ENCODE measurements at places on chromosomes 5 and 9. TPM values are rescaled to one million over a fixed set of nuclear protein-coding genes. Genes with fewer than 3 reads are reported as not detected.

- DNase-seq = peak; percentile 99
Observed at GRCh38 chr5:134503088-134503936, 22.2 kb upstream of the JADE2 start.

SLC6A19 gene
- total RNA-seq = not detected

GRCh38 chr9:124008303-124008693, 3.3 kb upstream of the LHX2 start:
- DNase-seq = no peak

DNA sequence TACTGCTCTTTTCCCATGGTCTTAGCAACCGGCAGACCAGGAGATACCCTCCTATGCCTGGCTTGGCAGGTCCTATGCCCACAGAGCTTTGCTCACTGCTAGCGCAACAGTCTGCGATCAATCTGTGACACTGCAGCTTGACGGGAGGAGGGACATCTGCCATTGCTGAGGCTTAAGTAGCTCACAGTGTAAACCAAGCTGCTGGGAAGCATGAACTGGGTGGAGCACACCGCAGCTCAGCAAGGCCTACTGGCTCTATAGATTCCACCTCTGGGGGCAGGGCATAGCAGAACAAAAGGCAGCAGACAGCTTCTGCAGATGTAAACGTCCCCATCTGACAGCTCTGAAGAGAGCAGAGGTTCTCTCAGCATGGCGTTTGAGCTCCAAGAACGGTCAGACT, 40.4 kb downstream of the MCTP1 start:
- no peak for DNase-seq

GRCh38 chr9:94860678-94861588, 134.4 kb downstream of the AOPEP start:
- no peak for DNase-seq

DNA sequence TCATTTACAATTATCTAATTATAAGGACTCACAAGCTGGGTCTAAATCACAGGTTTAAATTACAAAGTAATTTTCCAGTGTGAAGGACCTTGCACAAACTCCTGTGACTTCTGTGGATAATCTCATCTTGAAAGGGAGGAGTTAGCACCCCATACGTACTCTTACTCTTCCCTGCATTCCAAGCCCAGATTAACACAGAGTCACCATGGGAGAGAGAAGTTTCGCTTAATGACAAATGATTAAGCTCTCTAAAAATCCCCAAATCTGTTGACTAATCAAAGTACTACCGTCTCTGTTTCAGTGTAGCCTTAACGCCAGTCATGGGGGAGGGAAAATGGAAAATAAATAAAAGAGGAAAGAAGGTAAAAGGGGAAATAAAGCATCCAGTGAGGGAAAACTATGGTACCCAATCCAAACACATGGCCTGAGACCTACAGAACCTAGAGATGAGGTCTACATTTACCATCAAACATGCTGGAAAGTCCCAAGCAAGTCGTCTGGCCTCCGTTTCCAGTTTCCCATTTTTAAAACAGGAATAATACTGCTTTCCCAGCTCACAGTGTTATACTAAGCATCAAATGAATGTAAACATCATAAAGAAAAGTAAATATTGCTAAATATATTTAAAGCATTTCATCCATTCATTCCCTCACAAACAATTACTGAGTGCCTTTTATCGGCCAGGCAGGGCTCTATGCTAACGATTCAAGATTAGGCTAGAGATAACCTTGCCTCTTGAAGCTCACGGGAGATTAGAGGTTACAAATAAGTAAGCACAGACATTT, 63.2 kb downstream of the PCA3 start:
- DNase-seq = no peak

DNA sequence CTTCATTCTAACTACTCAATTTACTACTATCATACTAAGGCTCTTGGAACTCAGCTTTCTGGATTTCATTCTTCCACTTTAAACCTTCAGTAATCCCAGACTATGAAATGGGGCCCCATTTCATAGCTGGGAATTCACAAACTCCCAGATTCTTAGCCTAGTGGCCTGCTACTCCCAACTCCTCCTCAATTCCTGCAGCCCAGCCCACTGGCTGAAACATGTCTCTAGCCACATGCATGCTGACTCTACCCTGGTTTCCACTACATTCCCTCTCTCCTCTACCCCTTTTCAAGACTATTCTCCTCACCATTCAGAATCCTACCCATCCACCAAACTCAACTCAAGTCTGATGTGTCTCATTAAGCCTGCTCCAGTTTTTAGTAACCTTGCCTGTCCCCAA, 370.6 kb downstream of the BNC2 start:
- peak; percentile 47 for DNase-seq

- no peak for DNase-seq
Observed at GRCh38 chr9:68522131-68522530, 18.6 kb downstream of the TMEM252 start.

DNA sequence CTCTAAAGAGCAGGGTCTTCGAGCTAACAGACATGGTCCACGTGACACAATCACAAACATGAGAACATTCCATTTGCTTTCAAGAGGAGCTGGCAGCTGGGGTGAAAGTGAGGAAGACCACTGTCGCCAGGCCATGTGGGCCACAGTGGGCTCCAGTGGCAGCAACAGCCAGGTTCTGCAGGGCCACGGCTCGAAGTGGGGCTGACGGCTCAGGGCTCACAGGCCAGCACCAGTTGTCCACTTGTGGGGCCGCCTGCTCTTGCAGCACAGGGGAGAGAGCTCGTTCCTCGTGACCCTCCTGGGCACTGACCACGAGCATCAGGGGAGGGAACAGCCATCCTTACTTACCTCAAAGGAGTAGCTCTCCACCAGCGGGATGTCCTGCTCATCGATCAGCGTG, 2.0 kb downstream of the ZMYND19 start:
- no peak for DNase-seq

DNA sequence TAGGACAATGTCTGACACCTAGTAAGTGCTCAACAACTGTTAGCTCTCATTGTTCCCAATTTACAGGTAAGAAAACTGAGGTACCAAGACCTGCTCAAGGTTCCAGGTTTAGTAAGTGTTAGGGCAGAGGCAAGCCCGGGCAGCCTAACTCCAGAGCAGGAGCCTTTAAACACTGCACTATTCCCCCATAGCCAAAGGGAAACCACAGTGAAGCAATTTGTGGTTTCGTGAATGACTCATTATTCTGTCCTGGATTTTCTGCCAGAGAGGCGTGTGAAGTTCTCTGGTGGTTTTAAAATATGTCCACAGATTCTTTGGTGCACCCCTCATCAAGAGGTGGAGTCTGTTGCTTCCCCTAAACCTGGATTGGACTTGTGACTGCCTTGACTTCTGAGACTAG, 1.0 kb upstream of the MCC start:
- peak; percentile 99 for DNase-seq

GRCh38 chr9:83724436-83724835, 16.7 kb upstream of the UBQLN1 start:
- DNase-seq = no peak

- no peak for DNase-seq
Observed at GRCh38 chr5:43006424-43007202, 33.5 kb downstream of the ANXA2R start.

CCNO gene
- 1.9 TPM for total RNA-seq

ZBED3 gene
- 0.82 TPM for total RNA-seq

GRCh38 chr5:164356790-164357189, 851.4 kb downstream of the MAT2B start:
- no peak for DNase-seq

DNA sequence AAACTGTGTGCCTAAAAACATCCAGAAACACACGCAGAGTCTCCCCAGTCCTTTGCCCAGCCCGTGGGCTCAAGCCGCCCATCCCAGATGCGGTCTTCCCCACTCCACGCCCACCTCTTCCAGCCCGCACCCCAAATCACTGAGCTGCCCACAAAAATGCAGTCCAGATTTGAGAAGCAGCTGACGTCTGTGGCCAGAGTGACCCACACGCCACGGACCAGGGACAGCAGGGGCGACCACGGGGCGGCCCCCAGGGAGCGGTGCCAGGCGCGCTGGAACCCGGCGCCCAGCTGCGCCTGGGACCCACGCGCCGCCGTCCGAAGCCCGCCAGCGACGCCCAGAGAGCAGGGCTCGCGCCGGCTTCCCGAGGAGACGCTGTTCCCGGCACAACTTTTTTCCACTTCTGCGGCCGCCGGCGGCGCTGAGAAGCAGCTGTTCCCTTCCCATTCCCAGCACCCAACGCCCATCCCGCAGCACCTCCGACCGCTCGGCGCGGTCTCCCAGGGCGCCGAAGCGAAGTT, 674 bp downstream of the LHFPL2 start:
- peak; percentile 32 for DNase-seq

DNA sequence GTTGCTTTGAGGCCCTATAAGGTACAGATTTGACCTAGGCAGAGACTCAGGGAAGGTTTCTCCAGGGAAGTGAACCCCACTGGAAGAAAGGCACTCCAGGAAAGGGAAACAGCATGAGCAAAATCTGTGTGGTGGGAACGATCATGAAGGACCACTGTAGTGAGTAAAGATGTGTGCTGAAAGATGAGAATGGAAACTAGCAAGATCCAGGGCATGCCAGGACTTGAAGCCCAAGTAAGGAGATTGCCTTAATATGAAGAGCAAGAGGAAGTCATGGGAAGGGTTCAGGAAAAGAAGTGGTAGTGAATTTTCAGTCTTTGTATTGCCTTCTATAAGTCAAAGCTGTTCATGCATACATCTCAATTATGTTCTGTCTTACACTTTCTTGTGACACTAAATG, 55.2 kb upstream of the SLIT3 start:
- no peak for DNase-seq

DNA sequence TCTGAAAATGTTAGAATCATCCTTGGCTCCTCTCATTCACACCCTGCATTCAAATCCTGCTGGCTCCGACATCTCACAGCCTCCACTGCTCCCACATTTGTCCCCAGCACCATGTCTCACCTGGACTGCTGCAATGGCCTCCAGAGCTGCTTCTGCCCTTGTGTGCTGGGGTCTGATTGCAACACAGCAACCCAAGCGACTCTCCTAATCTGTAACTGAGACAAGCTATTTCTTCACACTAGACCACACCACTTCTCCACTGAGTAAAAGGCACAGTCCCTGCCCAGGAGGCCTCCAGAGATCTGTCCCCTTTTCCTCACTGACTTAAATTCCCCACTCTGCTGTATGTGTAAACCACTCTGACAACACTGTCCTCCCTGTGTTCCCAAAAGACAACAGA, 151.1 kb upstream of the TAS2R1 start:
- no peak for DNase-seq

DNA sequence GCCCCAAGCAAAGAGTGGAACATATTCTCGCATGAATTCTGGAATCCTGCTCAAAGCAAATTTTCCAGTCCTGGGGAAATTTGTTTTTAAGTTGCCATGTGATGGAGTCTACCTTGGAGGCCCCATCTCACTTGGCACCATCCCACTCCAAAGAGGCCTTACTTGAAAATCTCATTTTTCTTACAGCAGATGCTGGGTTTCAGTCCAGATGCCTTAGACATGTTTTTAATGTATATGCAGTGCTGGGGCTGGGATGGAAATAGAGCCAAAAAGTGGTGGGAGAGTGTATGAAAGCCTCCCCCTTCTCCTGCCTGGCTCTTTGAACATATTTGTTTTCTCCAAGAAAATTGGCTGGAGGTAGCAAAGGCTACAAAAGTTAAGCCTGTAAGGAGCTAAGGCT, 493.7 kb downstream of the ENC1 start:
- DNase-seq = no peak

PCDHAC1 gene
- 0.11 TPM for total RNA-seq

- no peak for DNase-seq
Observed at GRCh38 chr9:93589688-93590087, 13.3 kb downstream of the PHF2 start.

NR6A1 gene
- total RNA-seq = 1.0 TPM

TSSK1B gene
- total RNA-seq = 0.14 TPM

- no peak for DNase-seq
Observed at GRCh38 chr5:122755783-122756182, 19.1 kb upstream of the SNX2 start.

ITGA1 gene
- 2.5 TPM for total RNA-seq

DNA sequence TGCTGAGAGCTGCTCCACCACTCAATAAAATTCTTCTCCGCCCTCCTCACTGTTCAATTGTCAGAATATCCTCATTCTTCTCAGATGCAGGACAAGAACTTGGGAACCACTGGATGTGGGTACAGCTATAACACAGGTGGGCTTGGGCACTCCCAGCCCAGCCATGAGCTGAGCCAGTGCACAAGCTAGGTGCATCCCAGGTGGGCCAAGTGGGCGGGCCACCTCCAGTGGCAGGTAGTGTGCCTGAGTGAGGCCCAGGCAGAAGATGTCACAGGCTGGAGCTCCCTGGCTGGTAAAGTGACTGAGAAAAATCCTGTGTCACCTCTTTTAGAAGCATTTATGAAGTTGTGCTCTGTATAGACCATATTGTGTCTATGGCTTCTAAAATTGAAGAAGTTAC, 501.6 kb upstream of the TYRP1 start:
- no peak for DNase-seq

DNA sequence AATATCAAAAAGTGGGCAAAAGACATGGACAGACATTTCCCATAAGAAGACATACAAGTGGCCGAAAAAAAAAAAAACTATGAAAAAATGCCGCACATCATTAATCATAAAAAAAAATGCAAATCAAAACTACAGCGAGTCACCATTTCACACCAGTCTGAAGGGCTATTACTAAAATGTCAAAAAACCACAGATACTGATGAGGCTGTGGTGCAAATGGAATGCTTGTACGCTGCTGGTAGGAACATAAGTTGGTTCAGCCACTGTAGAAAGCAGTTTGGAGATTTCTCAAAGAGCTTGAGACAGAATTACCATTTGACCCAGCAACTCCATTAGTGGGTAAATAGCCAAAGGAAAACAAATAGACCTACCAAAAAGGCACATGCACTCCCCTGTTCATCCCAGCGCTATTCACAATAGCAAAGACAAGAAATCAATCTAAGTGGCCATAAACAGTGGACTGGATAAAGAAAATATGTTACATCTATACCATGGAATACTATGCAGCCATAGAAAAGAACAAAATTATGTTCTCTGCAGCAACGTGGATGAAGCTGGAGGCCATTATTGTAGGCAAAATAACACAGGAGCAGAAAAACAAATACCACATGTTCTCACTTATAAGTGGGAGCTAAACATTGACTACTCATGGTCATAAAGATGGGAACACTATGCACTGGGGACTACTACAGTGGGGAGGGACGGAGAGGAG, 110.6 kb upstream of the BOD1 start:
- DNase-seq = no peak

- DNase-seq = peak; percentile 76
Observed at GRCh38 chr5:136080483-136081216, 51.9 kb downstream of the TGFBI start.

PPP3R2 gene
- not detected for total RNA-seq

- no peak for DNase-seq
Observed at GRCh38 chr9:129348890-129349664, 171.0 kb upstream of the IER5L start.

All from foreskin keratinocyte (primary cell).